ENCODE measurements at places on chromosomes 1 and 21. TPM values are rescaled to one million over a fixed set of nuclear protein-coding genes. Genes with fewer than 3 reads are reported as not detected.

FCRLB gene
- 0.63 TPM for total RNA-seq

GABPA gene
- 23.9 TPM for total RNA-seq

SLAMF1 gene
- total RNA-seq: 59.3 TPM

PTPN22 gene
- 133 TPM for total RNA-seq

FAM229A gene
- total RNA-seq: 4.1 TPM

MPL gene
- total RNA-seq: not detected

NBPF20 gene
- 0.12 TPM for total RNA-seq

DNA sequence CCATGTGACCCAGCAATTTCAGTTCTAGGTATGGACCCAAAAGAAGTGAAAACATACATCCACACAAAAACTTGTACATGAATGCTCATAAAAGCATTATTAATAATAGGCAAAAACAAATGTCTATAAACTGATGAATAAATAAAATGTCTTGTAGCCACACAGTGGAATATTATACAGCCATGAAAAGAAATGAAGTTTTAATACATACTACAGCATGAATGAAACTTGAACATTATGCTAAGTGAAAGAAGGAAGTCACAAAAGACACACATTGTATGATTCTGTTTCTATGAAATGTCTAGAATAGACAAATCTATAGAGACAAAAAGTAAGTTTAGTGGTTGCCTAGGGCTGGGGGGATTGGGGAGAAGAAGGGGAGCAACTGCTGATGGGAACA is 130.2 kb downstream of the CDC7 start:
- H3K4me3 ChIP-seq: no peak overlapping the region
- no peak for DNase-seq
- peaks cover 3% of the 10 kb centered on the region for H3K36me3 ChIP-seq
- no peaks in the 10 kb centered on the region for H3K27me3 ChIP-seq
- no peak overlapping the region for H3K27ac ChIP-seq

GRCh38 chr1:229803626-229804217 is 177.7 kb downstream of the URB2 start:
- no peak overlapping the region for H3K27ac ChIP-seq
- H3K4me3 ChIP-seq: no peak overlapping the region
- H3K4me1 ChIP-seq: no peaks in the 10 kb centered on the region
- no peaks in the 10 kb centered on the region for H3K36me3 ChIP-seq

DNA sequence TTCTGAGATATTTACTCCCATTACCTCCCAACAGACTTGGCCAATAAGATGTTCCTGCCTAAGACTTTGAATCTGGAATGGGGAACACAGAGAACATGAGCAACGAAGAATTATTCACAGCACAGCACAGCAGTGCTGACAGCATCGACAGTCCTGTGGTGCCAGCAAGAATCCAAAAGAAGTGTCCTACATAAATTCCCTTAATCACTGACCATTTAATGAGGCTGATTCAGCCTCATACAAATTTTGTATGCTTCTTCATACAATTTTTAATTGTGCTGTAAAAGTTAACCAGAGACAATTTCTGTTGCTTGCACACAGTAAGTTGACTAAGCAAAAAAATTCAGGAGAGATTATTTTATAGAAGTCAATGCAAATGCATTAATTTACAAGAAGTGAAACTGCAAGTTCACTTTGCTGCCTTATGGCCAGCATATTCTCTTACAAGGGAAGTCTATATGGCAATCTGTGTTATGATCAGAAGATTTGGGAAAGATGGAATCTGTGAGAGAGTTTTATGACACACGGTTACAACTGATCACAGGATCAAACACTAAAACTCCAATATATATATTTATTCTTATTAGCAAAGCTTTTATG is 855.9 kb downstream of the LTN1 start:
- H3K4me3 ChIP-seq: no peak overlapping the region
- DNase-seq: no peak
- no peaks in the 10 kb centered on the region for H3K27me3 ChIP-seq
- no peaks in the 10 kb centered on the region for H3K36me3 ChIP-seq
- no peak overlapping the region for H3K27ac ChIP-seq

GRCh38 chr1:7576946-7577657 is 194.0 kb upstream of the VAMP3 start:
- no peaks in the 10 kb centered on the region for H3K36me3 ChIP-seq
- H3K4me3 ChIP-seq: no peak overlapping the region
- no peak overlapping the region for H3K27ac ChIP-seq
- peaks cover 2% of the 10 kb centered on the region for H3K27me3 ChIP-seq

- no peak for DNase-seq
- H3K27me3 ChIP-seq: no peaks in the 10 kb centered on the region
- H3K4me1 ChIP-seq: no peaks in the 10 kb centered on the region
- H3K27ac ChIP-seq: no peak overlapping the region
- H3K4me3 ChIP-seq: no peak overlapping the region
These were observed 104.8 kb upstream of the GRIK1 start for GRCh38 chr21:30044447-30045064.

DNA sequence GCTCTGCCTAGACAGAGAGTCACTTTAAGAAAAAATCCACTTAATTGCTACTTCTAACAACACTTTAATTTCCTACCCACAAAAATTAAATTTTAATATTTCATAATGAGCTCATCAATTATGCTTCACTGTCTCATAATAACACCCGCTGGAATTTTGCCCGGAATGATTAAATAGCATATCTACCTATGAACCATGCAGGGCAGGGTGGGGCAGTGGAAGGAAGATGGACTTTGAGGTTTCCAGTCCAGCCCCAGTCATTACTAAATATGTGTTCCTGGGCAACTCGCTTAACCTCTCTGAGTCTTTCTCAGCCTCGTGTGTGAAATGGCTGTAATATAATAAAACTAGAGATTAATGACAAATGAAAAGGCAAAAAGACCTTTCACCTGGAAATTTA is 32.8 kb upstream of the SLC45A1 start:
- H3K27ac ChIP-seq: no peak overlapping the region
- peaks cover 30% of the 10 kb centered on the region for H3K27me3 ChIP-seq
- no peaks in the 10 kb centered on the region for H3K36me3 ChIP-seq

GRCh38 chr1:174401075-174401474 is 46.7 kb upstream of the GPR52 start:
- peaks cover 20% of the 10 kb centered on the region for H3K4me1 ChIP-seq
- H3K27ac ChIP-seq: no peak overlapping the region
- H3K27me3 ChIP-seq: no peaks in the 10 kb centered on the region

GRCh38 chr1:6937048-6937447 is 151.8 kb downstream of the CAMTA1 start:
- no peaks in the 10 kb centered on the region for H3K36me3 ChIP-seq
- no peak overlapping the region for H3K4me3 ChIP-seq
- H3K27me3 ChIP-seq: peaks cover 3% of the 10 kb centered on the region
- H3K27ac ChIP-seq: no peak overlapping the region
- no peaks in the 10 kb centered on the region for H3K4me1 ChIP-seq
- no peak for DNase-seq

GRCh38 chr1:231093156-231093922 is 53.3 kb upstream of the FAM89A start:
- no peak overlapping the region for H3K4me3 ChIP-seq
- H3K27ac ChIP-seq: no peak overlapping the region
- no peaks in the 10 kb centered on the region for H3K36me3 ChIP-seq
- no peak for DNase-seq
- H3K27me3 ChIP-seq: peaks cover 24% of the 10 kb centered on the region
- H3K4me1 ChIP-seq: no peaks in the 10 kb centered on the region

- peaks cover 68% of the 10 kb centered on the region for H3K27me3 ChIP-seq
- no peak overlapping the region for H3K27ac ChIP-seq
- peaks cover 31% of the 10 kb centered on the region for H3K4me1 ChIP-seq
- no peaks in the 10 kb centered on the region for H3K36me3 ChIP-seq
These were observed 66.0 kb upstream of the BACH1 start for GRCh38 chr21:29232530-29233255.

- peaks cover 21% of the 10 kb centered on the region for H3K36me3 ChIP-seq
- no peak overlapping the region for H3K4me3 ChIP-seq
- H3K4me1 ChIP-seq: peaks cover 3% of the 10 kb centered on the region
- no peak overlapping the region for H3K27ac ChIP-seq
- peak; percentile 21 for DNase-seq
- no peaks in the 10 kb centered on the region for H3K27me3 ChIP-seq
These were observed 49.9 kb downstream of the TRPM2 start for GRCh38 chr21:44403106-44404020.

GRCh38 chr1:201739492-201740085 is 89.4 kb upstream of the IPO9 start:
- peak overlapping the region; percentile 65 for H3K4me3 ChIP-seq
- peaks cover 58% of the 10 kb centered on the region for H3K27me3 ChIP-seq
- no peaks in the 10 kb centered on the region for H3K36me3 ChIP-seq
- H3K27ac ChIP-seq: no peak overlapping the region
- DNase-seq: peak; percentile 52

- no peak for DNase-seq
- H3K27me3 ChIP-seq: peaks cover 12% of the 10 kb centered on the region
These were observed 65.5 kb upstream of the DNAH14 start for GRCh38 chr1:224864006-224864405.

DNA sequence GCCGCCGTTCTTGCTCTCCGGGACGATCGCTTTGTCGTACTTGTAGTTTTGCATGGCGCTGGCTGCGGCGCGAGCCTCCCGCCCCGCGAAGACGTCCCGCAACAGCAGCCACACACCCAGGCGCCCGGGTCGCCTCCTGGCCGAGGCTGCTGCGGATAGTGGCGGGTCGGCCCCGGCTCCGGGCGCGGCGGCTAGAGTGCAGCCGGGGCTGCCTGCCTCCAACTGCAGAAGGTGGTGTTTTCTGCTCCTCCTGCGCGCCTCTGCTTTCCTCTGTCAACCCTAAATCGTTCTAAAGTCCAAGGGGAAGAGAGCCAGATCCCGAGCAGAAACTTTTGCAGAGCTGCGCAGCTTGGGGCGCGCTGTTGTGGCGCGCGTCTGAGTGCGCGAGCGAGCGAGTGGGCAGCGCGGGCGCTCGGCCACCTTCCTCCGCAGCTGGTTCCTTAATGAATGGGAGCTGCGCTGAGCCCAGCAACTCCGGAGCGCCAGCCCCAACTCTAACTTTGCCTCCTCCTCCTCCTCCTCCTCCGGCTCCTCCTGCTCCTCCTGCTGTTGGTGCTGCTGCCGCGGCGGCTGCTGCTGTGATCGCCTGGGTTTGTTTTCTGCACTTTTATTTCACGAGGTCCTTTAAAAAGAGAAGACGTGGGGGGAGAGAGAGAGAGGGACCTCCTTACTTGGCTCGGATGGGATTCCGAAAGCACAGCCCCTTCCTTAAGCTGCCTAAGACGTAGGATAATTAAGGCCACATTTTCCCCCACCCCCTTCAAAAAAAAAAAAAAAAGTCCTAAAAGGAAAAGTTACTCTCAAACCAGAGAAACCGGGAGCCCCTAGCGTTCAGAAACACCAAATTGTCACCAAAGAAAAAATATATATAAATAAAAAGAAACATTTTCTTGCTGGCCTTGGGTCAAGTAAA is at the start of gene PLPP3:
Gene PLPP3, minus strand, starts transcription at position 601 of the 913 bp plus-strand sequence. Its CDS starts 547 bp downstream, at position 54.
- H3K4me3 ChIP-seq: peak within 1 kb of the TSS; percentile 56
- no peak for DNase-seq
- H3K27me3 ChIP-seq: peaks cover 45% of the 10 kb centered on the region
- H3K27ac ChIP-seq: no peak within 1 kb of the TSS
- no peaks in the 10 kb centered on the region for H3K36me3 ChIP-seq
- H3K4me1 ChIP-seq: peaks cover 7% of the 10 kb centered on the region

GRCh38 chr21:32100423-32100822 is 178.4 kb downstream of the MIS18A start:
- no peaks in the 10 kb centered on the region for H3K36me3 ChIP-seq
- no peak overlapping the region for H3K4me3 ChIP-seq
- no peak overlapping the region for H3K27ac ChIP-seq
- peaks cover 2% of the 10 kb centered on the region for H3K4me1 ChIP-seq

DNA sequence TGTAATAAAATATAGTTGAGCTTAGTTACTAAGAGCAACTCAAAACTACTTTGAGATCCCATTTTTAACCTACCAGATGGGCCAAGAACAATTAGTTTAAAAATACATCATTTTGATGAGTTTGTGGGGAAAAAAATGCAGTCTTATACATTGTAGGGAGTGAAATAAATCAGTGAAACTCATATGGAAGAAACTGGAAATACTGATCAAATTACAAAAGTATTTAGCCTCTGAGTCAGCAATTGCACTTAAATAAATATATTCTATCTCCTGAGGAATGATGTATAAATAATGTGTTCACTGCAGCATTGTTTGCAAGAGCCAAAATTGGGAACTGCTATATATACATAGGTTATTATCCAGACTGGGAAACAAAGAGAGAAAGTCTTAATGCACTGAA is 4.6 kb upstream of the SMCP start:
- no peak for DNase-seq
- H3K4me3 ChIP-seq: no peak overlapping the region
- no peaks in the 10 kb centered on the region for H3K4me1 ChIP-seq
- H3K27me3 ChIP-seq: peaks cover 14% of the 10 kb centered on the region
- no peak overlapping the region for H3K27ac ChIP-seq

DNA sequence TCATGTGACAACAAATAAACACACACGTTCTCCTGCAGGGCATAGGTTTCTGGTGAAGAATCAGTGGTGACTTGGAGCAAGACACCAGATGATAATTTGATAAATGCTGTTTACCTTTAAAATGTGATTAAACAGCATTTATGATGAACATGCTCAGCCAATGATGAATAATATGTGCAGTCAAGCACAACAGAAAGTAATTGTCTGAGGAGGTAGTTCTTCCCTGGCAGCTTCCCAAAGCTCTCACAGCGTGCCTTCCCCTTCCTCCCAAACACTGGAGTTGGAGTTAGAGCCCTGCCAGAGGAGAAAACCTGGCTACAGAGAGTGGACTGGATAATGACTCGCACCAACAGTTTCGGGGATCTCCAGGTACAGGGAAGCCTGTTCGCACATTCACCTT is 463.5 kb downstream of the SMYD3 start:
- no peaks in the 10 kb centered on the region for H3K36me3 ChIP-seq
- H3K4me1 ChIP-seq: no peaks in the 10 kb centered on the region
- H3K27me3 ChIP-seq: no peaks in the 10 kb centered on the region
- no peak overlapping the region for H3K27ac ChIP-seq
- no peak overlapping the region for H3K4me3 ChIP-seq

DNA sequence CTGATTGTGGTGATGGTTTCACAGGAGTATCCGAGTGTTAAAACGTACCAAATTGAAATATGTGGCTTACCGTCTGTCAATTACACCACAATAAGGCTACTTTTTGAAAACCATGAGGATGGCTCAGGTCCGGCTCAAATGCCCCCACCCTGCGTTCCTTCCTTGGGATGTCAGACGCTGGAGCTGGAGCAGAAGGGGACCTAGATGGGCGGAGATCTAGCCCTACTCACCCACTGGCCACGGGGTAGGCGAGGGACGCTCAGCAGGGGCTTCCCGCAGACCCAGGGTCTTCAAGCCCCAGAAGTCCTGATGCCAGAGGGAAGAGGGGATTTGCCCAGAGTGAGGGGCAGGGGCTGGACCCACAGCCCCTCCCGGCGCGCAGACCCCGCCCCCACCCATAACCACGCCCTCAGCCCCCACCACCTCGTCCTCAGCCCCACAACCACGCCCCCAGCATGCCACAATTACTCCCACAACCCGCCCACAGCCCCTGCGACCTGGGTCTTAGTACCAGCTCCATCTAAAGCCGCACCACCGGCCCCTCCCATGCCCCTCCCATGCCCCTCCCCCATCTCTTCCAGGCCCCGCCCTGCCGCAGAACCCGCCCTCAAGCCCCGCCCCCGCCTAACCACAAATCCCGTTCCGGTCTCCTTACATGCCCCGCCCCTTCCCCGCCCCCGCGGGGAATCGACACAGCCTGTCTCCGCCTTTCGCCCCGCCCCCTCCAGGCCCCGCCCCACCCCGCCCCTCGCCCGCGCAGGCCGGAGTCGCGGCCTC is at the start of gene LRRC3:
Gene LRRC3, plus strand, starts transcription at position 764 of the 777 bp plus-strand sequence. CDS start 1,135 bp downstream, outside the sequence.
- peaks cover 34% of the 10 kb centered on the region for H3K27me3 ChIP-seq
- H3K4me1 ChIP-seq: peaks cover 8% of the 10 kb centered on the region
- H3K4me3 ChIP-seq: peak within 1 kb of the TSS; percentile 69
- DNase-seq: peak; percentile 87
- no peaks in the 10 kb centered on the region for H3K36me3 ChIP-seq

- no peaks in the 10 kb centered on the region for H3K36me3 ChIP-seq
- H3K27me3 ChIP-seq: peaks cover 2% of the 10 kb centered on the region
- no peak overlapping the region for H3K27ac ChIP-seq
- DNase-seq: no peak
- no peaks in the 10 kb centered on the region for H3K4me1 ChIP-seq
These were observed 109.2 kb downstream of the TTLL7 start for GRCh38 chr1:83889707-83890106.

Measured in activated CD8-positive, alpha-beta memory T cell treated with anti-CD3 and anti-CD28 coated beads, Interleukin-2, amount 10 ng/mL, durations not matched to agents 7 days and 5 days (primary cell).